Posterior vena cava (tissue), 2 donors: ENCODE measurements at places on chromosomes 3 and 15. TPM values are rescaled to one million over a fixed set of nuclear protein-coding genes. Genes with fewer than 3 reads are reported as not detected.

Gene SOX14
- total RNA-seq = not detected

Gene SHF
- total RNA-seq = 8.0 TPM

Gene BNC1
- 0.19 TPM for total RNA-seq

Gene RGMA
- total RNA-seq = 33.9 TPM

Gene GNAT1
- total RNA-seq = not detected

Gene GAP43
- total RNA-seq = 0.76 TPM

Gene CCDC33
- not detected for total RNA-seq

Gene STX19
- total RNA-seq = not detected

Gene TMEM158
- 22.7 TPM for total RNA-seq

Gene VIPR1
- 1.3 TPM for total RNA-seq

Gene LYZL4
- total RNA-seq = not detected

Gene TMEM41A
- 9.6 TPM for total RNA-seq

Gene UBE2E2
- 61.1 TPM for total RNA-seq

Gene SH3GL3
- not detected for total RNA-seq

Gene LMAN1L
- not detected for total RNA-seq

Gene PLXNB1
- 76.7 TPM for total RNA-seq

Gene TGM4
- total RNA-seq = not detected

Gene ZNF385D
- total RNA-seq = 32.7 TPM

Gene AGTR1
- 6.9 TPM for total RNA-seq

Gene KBTBD8
- total RNA-seq = 2.3 TPM

Gene TMEM40
- total RNA-seq = not detected

Gene CPLX3
- total RNA-seq = not detected

Gene SCAANT1
- not detected for total RNA-seq

Gene ZIC1
- total RNA-seq = 7.5 TPM

Gene MKRN2OS
- total RNA-seq = not detected

Gene GOLGA8J
- total RNA-seq = not detected

Gene VGLL3
- total RNA-seq = 151 TPM

Gene CORO2B
- 7.2 TPM for total RNA-seq

Gene FOXB1
- total RNA-seq = not detected

Gene TATDN2
- 25.3 TPM for total RNA-seq

Gene XCR1
- 0.37 TPM for total RNA-seq

Gene CHSY1
- 48.6 TPM for total RNA-seq

Gene CIDEC
- 2.9 TPM for total RNA-seq

Gene BCHE
- 14.0 TPM for total RNA-seq

Gene TMEM207
- not detected for total RNA-seq
